ENCODE measurements at places on chromosomes 13 and 19. TPM values are rescaled to one million over a fixed set of nuclear protein-coding genes. Genes with fewer than 3 reads are reported as not detected.

DNA sequence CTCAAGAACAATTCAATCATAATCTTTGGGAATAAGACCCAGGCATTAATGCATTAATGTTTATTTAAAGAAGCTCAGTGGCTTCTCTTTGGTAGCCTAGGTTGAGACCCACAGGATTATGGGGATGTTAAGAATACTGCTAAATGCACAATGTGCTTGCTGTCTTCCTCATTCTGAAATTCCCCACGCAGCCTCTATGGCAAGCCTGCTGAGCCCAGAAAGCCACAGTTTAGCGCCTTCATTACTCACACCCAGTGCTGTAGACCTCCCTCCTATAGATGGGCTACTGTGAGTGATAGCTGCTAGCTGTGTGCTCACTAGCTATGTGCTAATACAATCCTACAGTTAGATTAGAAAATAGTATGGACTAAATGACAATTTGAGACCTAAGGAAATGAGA lies 90.6 kb downstream of the TNFSF13B start:
- H3K4me1 ChIP-seq = no peaks in the 10 kb centered on the region
- H3K27ac ChIP-seq = no peak overlapping the region
- no peaks in the 10 kb centered on the region for H3K27me3 ChIP-seq
- DNase-seq = no peak

The SSC5D gene
- total RNA-seq = 0.55 TPM

DNA sequence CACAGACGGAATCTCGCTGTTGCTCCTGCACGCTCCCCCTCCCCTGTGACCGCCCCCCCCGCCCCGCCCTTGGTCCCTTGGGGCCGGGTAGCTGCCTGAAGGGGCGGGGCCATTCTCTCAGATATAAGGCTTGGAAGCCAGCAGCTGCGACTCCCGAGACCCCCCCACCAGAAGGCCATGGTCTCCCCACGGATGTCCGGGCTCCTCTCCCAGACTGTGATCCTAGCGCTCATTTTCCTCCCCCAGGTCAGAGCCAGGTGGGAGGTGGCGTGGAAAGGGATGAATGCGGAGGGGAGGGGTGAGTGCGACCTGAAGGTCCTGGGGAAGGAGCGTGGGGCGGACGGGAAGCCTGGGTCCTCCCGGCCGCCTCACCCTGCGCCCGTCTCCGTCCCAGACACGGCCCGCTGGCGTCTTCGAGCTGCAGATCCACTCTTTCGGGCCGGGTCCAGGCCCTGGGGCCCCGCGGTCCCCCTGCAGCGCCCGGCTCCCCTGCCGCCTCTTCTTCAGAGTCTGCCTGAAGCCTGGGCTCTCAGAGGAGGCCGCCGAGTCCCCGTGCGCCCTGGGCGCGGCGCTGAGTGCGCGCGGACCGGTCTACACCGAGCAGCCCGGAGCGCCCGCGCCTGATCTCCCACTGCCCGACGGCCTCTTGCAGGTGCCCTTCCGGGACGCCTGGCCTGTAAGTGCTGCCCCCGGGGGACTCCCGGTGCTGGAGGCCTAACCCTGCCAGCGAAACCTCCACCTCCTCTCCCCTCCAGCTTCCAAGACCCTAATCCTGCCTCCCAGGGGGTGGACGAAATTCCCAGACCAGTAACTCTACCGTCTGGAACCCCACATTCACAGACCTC lies at the start of gene DLL3:
TSS of gene DLL3 (plus strand) at position 150 of the 845 bp plus-strand sequence. CDS start at position 178, 28 bp downstream.
- no peak within 1 kb of the TSS for H3K27ac ChIP-seq
- H3K27me3 ChIP-seq = peaks cover 51% of the 10 kb centered on the region
- peak within 1 kb of the TSS; percentile 18 for H3K4me3 ChIP-seq
- peaks cover 2% of the 10 kb centered on the region for H3K36me3 ChIP-seq
- peaks cover 27% of the 10 kb centered on the region for H3K4me1 ChIP-seq
- DNase-seq = no peak

GRCh38 chr13:39350461-39350881 lies 252.5 kb downstream of the LHFPL6 start:
- no peak overlapping the region for H3K27ac ChIP-seq
- H3K36me3 ChIP-seq = no peaks in the 10 kb centered on the region
- peaks cover 4% of the 10 kb centered on the region for H3K27me3 ChIP-seq
- H3K4me3 ChIP-seq = no peak overlapping the region
- no peaks in the 10 kb centered on the region for H3K4me1 ChIP-seq
- DNase-seq = no peak

The ZNF132 gene
- total RNA-seq = 6.0 TPM

GRCh38 chr19:18450931-18451836 lies 13.3 kb upstream of the ISYNA1 start:
- H3K27me3 ChIP-seq = no peaks in the 10 kb centered on the region
- H3K27ac ChIP-seq = no peak overlapping the region
- peaks cover 16% of the 10 kb centered on the region for H3K36me3 ChIP-seq
- H3K4me3 ChIP-seq = no peak overlapping the region
- DNase-seq = peak; percentile 92

Measured in activated CD8-positive, alpha-beta T cell treated with anti-CD3 and anti-CD28 coated beads, Interleukin-2, amount 10 ng/mL, durations not matched to agents 7 days and 5 days (primary cell).